ENCODE measurements at places on chromosomes 2 and 18. TPM values are rescaled to one million over a fixed set of nuclear protein-coding genes. Genes with fewer than 3 reads are reported as not detected.

- DNase-seq, result no peak
Measured at GRCh38 chr2:221484761-221485502, 87.2 kb downstream of the EPHA4 start.

DNA sequence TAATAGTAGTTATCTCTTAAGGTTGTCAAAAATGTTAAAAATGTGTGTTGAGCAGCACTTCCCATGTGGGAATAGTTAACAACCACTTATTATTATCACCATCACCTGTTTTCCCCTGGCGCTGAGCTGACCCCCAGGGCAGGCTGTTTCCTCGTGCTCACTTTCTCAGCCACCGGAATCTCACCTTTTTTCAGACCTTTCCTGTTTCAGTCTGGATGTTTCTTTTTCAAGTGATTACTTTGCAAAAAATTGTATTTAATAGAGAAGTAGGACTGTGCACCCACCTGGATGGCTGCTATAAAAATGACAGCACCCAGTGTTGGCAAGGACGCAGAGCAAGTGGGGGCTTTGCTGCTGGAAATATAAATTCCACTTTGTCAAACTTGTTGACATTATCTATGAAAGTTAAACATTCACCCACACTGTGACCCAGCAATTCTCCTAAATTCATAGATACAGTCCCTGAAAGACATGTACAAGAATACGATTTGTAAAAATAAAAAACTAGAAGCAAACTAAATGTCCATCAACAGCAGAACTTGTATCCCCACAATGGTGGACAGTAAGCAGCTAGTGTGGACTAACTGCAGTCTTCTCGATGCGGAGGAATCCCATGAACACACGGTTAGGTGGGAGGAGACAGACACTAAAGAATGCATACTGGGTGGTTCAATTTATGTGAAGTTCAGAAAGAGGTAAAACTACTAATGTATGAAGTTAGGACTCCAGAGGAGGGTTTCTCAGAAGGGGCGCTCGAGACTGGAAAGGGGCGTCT is 66.5 kb downstream of the SOWAHC start:
- no peak for DNase-seq

DNA sequence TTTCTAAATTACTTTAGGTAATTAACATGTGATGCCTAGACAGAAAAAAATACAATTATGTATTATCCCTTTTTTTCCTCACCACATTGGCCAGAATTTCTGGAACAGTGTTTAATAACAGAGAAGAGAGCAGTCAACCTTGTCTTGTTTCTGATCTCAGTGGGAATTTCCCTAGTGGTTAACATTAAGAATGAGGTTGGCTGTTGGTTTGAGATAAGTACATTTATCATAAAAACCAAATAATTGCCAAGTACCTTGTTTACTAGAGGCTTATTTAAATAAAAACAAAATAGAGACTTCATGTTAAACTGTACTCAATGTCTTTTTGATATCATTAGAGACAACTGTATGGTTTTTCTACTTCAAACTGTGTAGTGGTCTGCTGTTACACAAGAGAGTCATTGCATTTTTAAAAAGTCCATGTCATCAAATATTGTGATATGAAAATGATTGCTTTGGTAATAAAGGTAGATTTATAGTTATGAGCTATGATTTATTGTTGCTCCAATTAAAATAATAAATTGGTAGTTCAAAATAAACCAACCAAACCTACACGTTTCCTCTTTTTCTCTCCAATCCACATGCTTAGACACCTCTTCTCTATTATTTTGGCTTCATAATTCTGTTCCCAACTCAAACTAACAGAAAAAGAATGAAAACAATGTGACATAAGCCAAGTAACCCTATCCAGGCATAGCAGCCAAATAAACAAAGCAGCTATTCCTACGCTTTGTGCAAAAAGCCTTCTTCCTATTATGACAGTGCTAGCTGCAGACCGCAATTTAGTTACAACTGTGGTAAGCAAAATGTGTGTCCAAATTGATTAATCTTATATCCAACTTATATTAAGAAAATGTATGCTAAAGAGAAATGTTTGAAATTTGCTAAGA is 20.9 kb upstream of the TANK start:
- no peak for DNase-seq

DNA sequence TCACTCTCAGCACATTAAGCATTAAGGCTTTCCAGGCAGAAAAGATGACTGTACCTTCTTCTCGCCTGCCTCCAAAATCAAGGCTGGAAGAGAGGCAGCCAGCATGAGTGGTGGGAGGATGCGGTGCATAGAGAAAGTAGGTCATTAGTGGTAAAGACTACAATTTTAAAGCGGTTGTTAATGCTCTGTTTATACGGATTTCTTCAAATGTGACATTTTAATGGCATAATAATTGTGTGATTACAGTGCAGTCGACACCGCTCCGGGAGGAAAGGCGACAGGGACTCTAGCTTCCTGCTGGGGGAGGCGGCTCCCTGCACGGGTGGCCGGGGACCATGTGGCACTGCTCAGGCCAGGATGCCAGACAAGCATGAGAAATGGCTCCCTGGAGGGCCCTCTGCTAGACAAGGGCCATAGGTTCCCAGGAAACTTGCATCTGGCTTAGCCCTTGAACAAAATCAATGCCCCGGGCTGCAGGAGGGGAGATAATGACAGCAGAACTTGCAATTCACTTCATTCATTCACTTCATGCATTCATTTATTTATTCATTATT is 129.6 kb downstream of the GALNT14 start:
- no peak for DNase-seq

GPAT2 gene
- total RNA-seq, result 41.8 TPM

ARMC9 gene
- total RNA-seq, result 5.1 TPM

Data from activated naive CD8-positive, alpha-beta T cell treated with anti-CD3 and anti-CD28 coated beads for 36 hours (primary cell).